ENCODE measurements at places on chromosomes 6 and 20. TPM values are rescaled to one million over a fixed set of nuclear protein-coding genes. Genes with fewer than 3 reads are reported as not detected.

DNA sequence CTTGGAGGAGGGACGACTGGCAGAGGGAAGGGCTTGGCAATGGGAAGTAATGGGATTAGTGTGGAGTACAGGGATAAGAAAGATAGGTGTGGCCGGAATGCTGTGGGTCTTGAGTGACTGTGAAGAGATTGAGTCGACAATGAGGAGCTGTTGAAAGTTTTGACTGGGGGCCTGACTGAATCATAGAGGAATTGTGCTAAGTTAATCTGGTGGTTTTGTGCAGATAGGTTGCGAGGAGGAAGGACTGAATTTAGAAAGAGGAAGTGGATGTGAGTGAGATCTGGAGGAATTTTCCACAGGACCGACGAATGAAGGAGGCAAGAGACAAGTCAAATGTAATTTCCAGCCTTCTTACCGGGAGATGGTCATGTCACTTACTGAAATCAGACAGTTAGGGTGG is 143.9 kb upstream of the RALGAPA2 start:
- no peak for DNase-seq

GRCh38 chr6:62272114-62272513 is 13.9 kb downstream of the KHDRBS2 start:
- no peak for DNase-seq

The CCN2 gene
- 1,207 TPM for total RNA-seq

The FAM83B gene
- not detected for total RNA-seq

The PTCHD4 gene
- 2.7 TPM for total RNA-seq
